Left ventricle myocardium inferior (tissue), 1 donor: ENCODE measurements at places on chromosomes 3 and 15.
A peak's percentile ranks its signal among the peaks of the same experiment; 100 is the strongest.

GRCh38 chr3:48400824-48401433, 28.9 kb downstream of the FBXW12 start:
- H3K4me3 ChIP-seq = no peak overlapping the region
- DNase-seq = no peak
- H3K27me3 ChIP-seq = no peaks in the 10 kb centered on the region
- H3K4me1 ChIP-seq = peaks cover 13% of the 10 kb centered on the region

- peak within 1 kb of the TSS; percentile 65 for H3K4me3 ChIP-seq
- H3K27me3 ChIP-seq = peaks cover 51% of the 10 kb centered on the region
- DNase-seq = peak; percentile 76
- H3K36me3 ChIP-seq = no peaks in the 10 kb centered on the region
Measured at GRCh38 chr15:83446904-83447709, at the start of gene SH3GL3. SH3GL3 (plus strand) TSS chr15:83447341; CDS start chr15:83447534, 193 bp downstream.

- H3K27ac ChIP-seq = peak overlapping the region; percentile 63
- no peak overlapping the region for H3K4me3 ChIP-seq
- H3K36me3 ChIP-seq = peaks cover 4% of the 10 kb centered on the region
Measured at GRCh38 chr3:192597506-192597905, 129.8 kb downstream of the FGF12 start.

DNA sequence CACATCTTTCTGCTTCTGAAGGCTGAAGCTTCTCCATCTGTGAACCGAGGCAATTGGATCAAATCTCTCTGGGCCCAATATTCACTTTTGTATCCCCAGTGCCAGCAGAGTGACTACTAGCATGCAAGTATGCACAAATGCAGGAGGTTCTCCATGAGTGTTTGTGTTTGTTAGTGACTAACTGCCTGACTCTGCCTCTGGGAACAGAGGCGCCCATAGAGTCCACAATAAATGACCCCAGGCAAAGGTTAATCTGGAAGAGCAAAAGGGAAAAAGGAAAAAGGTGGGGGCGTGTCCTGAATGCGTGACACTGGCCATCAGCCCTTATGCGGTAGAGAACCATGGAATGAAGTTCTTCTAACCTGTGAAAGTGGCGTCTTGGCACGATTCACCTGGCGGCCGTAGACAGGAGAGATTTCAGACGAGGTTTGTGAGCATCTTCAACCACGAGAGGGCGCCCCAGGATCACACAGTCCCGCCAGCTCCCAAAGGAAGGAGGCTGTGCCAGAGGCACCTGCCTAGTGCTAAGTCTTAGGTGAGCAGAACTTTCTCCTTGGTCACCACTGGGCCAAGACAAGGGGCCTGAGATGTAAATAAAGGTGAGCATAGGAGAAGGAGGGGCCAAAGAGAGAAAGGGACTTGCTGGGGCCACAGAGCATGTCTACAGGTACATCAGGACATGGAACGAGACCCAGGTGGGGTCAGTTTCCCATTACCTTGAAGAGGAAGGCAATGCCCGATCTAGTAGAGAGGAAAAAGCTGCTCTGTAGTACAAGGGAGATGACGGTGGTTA, 44.2 kb downstream of the RBPMS2 start:
- H3K27me3 ChIP-seq = no peaks in the 10 kb centered on the region
- peaks cover 5% of the 10 kb centered on the region for H3K36me3 ChIP-seq
- H3K4me3 ChIP-seq = no peak overlapping the region
- peak; percentile 83 for DNase-seq
- H3K4me1 ChIP-seq = peaks cover 6% of the 10 kb centered on the region
- no peak overlapping the region for H3K27ac ChIP-seq

GRCh38 chr3:134106580-134106979, 76.9 kb upstream of the SLCO2A1 start:
- no peak overlapping the region for H3K4me3 ChIP-seq
- no peaks in the 10 kb centered on the region for H3K4me1 ChIP-seq
- no peaks in the 10 kb centered on the region for H3K36me3 ChIP-seq
- H3K27ac ChIP-seq = no peak overlapping the region
- H3K27me3 ChIP-seq = no peaks in the 10 kb centered on the region
- DNase-seq = no peak

- no peak overlapping the region for H3K27ac ChIP-seq
- H3K27me3 ChIP-seq = no peaks in the 10 kb centered on the region
- H3K36me3 ChIP-seq = no peaks in the 10 kb centered on the region
- no peaks in the 10 kb centered on the region for H3K4me1 ChIP-seq
Measured at GRCh38 chr3:185371306-185372074, 8.6 kb downstream of the MAP3K13 start.

GRCh38 chr3:169454823-169455222, 208.7 kb downstream of the MECOM start:
- peaks cover 21% of the 10 kb centered on the region for H3K4me1 ChIP-seq
- no peaks in the 10 kb centered on the region for H3K36me3 ChIP-seq
- no peak for DNase-seq
- no peak overlapping the region for H3K4me3 ChIP-seq

- H3K4me1 ChIP-seq = peaks cover 35% of the 10 kb centered on the region
- peak overlapping the region; percentile 77 for H3K27ac ChIP-seq
- H3K27me3 ChIP-seq = no peaks in the 10 kb centered on the region
- no peaks in the 10 kb centered on the region for H3K36me3 ChIP-seq
Measured at GRCh38 chr3:185656321-185656840, 70.3 kb downstream of the SENP2 start.

- DNase-seq = no peak
- no peaks in the 10 kb centered on the region for H3K36me3 ChIP-seq
- no peak overlapping the region for H3K4me3 ChIP-seq
Measured at GRCh38 chr3:32337505-32337904, 54.1 kb upstream of the CMTM7 start.

DNA sequence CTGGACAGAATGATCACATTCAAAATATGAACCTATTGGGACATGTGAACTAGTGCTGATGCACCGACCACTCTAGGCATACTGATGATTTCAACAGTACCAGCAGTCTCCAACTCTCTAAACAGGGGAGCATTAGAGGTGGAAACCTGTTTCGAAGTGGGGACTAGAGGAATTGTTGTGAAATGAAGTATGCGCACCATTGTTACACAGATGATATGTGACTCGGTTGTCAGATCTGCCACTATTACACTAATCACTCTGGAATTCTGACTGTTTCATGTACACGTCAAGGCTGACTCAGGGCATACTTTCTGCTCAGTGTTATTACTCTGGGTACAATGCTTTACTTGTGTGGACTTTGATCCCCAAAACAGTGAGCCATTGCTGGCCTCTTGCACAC, 198.2 kb upstream of the UBE2E2 start:
- no peak overlapping the region for H3K4me3 ChIP-seq
- H3K27me3 ChIP-seq = no peaks in the 10 kb centered on the region
- H3K36me3 ChIP-seq = no peaks in the 10 kb centered on the region
- DNase-seq = no peak
- H3K27ac ChIP-seq = no peak overlapping the region

DNA sequence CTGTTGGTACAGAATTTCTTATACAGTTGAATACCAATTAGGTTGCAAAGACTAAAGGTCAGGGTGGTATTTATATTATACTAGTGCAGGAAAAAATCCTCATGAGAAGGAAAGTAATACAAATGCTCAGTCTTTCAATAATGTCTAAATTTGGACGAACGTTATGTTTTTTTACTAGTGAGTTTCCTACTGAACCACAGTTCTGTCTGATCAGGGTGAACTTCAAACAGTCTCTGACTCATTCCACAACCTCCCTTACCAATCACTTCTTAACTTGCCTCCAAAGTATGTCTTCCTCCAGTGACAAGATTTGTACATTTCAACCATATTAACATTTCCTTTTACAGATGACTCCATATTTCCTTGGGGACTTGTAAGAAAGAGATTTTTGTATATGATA, 3.4 kb downstream of the TMEM212 start:
- H3K36me3 ChIP-seq = no peaks in the 10 kb centered on the region
- no peak overlapping the region for H3K4me3 ChIP-seq
- no peak overlapping the region for H3K27ac ChIP-seq
- H3K27me3 ChIP-seq = no peaks in the 10 kb centered on the region
- peaks cover 37% of the 10 kb centered on the region for H3K4me1 ChIP-seq
- no peak for DNase-seq

- no peaks in the 10 kb centered on the region for H3K27me3 ChIP-seq
- no peaks in the 10 kb centered on the region for H3K36me3 ChIP-seq
- H3K27ac ChIP-seq = peak overlapping the region; percentile 70
- H3K4me3 ChIP-seq = peak overlapping the region; percentile 49
- peak; percentile 88 for DNase-seq
Measured at GRCh38 chr3:13091898-13092611, 18.8 kb upstream of the IQSEC1 start.

- H3K4me3 ChIP-seq = no peak overlapping the region
- H3K4me1 ChIP-seq = peaks cover 69% of the 10 kb centered on the region
- H3K27me3 ChIP-seq = no peaks in the 10 kb centered on the region
- no peak overlapping the region for H3K27ac ChIP-seq
Measured at GRCh38 chr3:23873941-23874340, 42.8 kb downstream of the NKIRAS1 start.

- H3K4me3 ChIP-seq = no peak overlapping the region
- H3K4me1 ChIP-seq = peaks cover 46% of the 10 kb centered on the region
- DNase-seq = no peak
- no peaks in the 10 kb centered on the region for H3K36me3 ChIP-seq
- H3K27ac ChIP-seq = no peak overlapping the region
- no peaks in the 10 kb centered on the region for H3K27me3 ChIP-seq
Measured at GRCh38 chr3:24447836-24448235, 46.8 kb downstream of the THRB start.

GRCh38 chr3:75768303-75769017, 16.9 kb downstream of the ZNF717 start:
- DNase-seq = no peak
- no peak overlapping the region for H3K27ac ChIP-seq
- no peak overlapping the region for H3K4me3 ChIP-seq
- no peaks in the 10 kb centered on the region for H3K4me1 ChIP-seq
- no peaks in the 10 kb centered on the region for H3K27me3 ChIP-seq

DNA sequence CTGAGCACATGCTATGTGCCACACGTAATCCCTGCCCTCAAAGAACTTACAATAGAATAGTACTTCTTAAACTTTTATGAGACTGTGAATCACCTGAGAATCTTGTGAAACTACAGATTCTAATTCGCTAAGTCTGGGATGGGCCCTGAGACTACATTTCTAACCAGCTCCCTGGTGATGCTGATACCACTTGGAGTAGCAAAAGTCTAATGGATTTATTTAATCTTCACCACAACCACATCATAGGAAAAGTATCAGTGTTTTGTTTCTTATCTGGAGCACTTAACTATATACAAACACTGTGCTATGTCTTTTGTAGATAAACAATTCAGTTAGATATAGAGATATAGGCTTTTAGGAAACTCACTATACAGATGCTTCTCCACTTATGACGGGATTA, 23.8 kb upstream of the TCF12 start:
- H3K27ac ChIP-seq = no peak overlapping the region
- H3K4me1 ChIP-seq = peaks cover 22% of the 10 kb centered on the region
- no peak for DNase-seq

DNA sequence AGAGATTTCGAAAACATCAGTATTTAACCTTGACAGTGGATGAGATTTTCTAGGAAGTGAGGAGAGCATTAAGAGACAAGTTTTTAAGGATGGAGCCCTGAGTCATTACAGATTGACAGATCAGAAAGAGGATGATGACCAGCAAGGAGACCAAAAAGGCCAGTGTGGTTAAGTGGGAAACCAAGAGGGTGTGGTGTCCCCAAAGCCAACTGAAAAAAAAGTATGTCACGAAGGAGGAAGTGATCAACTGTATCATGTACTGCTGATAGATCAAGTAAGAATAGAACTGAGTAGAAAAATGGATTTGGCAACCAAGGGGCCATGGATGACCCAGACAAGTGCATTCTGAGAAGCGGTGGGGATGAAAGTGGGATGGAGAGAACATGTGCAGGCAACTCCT, 491.8 kb downstream of the FHIT start:
- H3K36me3 ChIP-seq = no peaks in the 10 kb centered on the region
- H3K4me1 ChIP-seq = peaks cover 4% of the 10 kb centered on the region
- no peak for DNase-seq

- H3K27me3 ChIP-seq = no peaks in the 10 kb centered on the region
- H3K27ac ChIP-seq = peak overlapping the region; percentile 80
- peaks cover 19% of the 10 kb centered on the region for H3K4me1 ChIP-seq
- H3K36me3 ChIP-seq = peaks cover 41% of the 10 kb centered on the region
- H3K4me3 ChIP-seq = peak overlapping the region; percentile 88
- no peak for DNase-seq
Measured at GRCh38 chr3:40477666-40478065, 744 bp downstream of the ZNF619 start.

DNA sequence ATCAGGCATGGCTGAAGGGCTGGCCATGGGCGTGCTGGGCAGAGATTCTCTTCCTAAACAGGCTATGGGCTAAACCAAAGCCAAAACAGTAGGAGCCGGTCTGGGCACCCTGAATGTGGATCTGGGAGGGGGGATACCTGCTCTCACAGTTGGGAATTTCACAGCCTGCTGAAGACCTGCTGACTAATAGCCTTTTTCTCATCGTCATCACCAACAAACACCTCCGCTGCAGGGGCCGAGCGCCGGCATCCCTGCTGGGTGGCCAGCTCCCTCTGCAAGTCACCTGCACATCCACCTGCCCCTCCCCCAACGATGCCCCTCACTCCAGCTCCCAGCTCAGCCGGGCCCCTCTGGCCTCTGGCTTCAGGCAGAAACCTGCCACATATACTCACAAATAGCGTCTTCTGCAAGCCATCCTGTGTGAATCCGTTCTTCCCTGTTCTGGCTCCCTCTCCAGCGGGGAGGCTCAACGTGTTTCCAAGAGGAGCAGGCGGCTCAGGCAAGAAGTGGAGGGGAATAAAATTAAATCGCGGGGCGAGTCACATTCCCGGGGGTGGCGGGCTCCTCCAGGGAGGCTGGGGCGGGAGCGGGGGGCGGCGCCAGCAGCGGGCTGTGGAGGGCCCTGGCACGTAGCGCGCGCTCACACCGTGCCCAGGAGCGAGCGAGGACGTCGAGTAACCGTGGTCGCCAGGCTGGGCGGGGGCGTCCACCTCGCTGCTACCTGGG, 466 bp downstream of the IQSEC1 start:
- no peaks in the 10 kb centered on the region for H3K36me3 ChIP-seq
- H3K27ac ChIP-seq = peak overlapping the region; percentile 75
- H3K27me3 ChIP-seq = peaks cover 30% of the 10 kb centered on the region
- peak overlapping the region; percentile 59 for H3K4me3 ChIP-seq
- H3K4me1 ChIP-seq = peaks cover 35% of the 10 kb centered on the region
- DNase-seq = no peak

GRCh38 chr3:171435757-171436156, 24.4 kb downstream of the TNIK start:
- H3K4me1 ChIP-seq = peaks cover 24% of the 10 kb centered on the region
- H3K27ac ChIP-seq = no peak overlapping the region
- no peaks in the 10 kb centered on the region for H3K36me3 ChIP-seq
- no peak for DNase-seq

DNA sequence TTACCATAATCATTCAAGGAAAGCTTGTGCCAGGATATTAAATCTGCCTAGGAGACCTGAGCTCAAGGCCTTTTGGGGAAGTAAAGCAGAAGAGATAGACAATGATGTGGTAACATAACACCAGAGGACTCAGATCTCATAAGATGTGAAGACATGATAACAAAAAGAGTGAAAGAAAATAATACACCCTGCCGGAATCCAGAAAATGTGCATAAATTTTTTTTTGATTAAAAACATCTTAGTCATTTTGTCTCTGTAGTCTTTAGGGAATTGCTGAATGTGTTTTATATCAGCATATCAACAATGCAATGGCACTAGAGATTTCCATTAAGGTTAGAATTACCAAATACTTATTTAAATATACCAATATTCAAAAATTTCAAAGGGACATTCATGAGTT, 326.8 kb upstream of the ROBO1 start:
- no peaks in the 10 kb centered on the region for H3K36me3 ChIP-seq
- no peak overlapping the region for H3K4me3 ChIP-seq
- DNase-seq = no peak
- H3K27me3 ChIP-seq = no peaks in the 10 kb centered on the region
